ENCODE measurements at places on chromosomes 2 and 18.

- no peak for DNase-seq
Measured at GRCh38 chr2:58140508-58141072, 94.0 kb downstream of the VRK2 start.

- no peak for DNase-seq
Measured at GRCh38 chr18:62525608-62526007, 2.8 kb downstream of the ZCCHC2 start.

DNA sequence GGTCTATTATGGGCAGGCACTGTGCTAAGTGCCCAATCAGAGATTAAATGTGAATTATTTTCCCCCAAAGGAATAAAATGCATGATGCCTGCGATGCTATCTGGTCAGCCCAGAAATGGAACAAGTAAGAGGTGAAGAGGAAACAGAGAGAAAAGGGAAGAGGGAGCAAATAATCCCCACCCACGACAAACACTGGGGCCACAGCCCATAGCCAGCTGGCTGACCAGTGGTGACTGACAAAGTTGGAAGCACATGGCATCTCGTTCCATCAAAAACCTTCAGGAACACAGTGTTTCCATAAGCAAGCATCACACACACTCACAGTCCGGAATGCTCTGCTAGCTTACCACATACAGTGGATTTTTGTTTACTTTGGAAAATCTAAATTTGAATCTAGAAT, 21.1 kb upstream of the COX7A2L start:
- DNase-seq: no peak

GRCh38 chr2:2579814-2580213, 248.7 kb upstream of the MYT1L start:
- no peak for DNase-seq

GRCh38 chr18:24128700-24129099, 10.2 kb upstream of the CABYR start:
- no peak for DNase-seq

DNA sequence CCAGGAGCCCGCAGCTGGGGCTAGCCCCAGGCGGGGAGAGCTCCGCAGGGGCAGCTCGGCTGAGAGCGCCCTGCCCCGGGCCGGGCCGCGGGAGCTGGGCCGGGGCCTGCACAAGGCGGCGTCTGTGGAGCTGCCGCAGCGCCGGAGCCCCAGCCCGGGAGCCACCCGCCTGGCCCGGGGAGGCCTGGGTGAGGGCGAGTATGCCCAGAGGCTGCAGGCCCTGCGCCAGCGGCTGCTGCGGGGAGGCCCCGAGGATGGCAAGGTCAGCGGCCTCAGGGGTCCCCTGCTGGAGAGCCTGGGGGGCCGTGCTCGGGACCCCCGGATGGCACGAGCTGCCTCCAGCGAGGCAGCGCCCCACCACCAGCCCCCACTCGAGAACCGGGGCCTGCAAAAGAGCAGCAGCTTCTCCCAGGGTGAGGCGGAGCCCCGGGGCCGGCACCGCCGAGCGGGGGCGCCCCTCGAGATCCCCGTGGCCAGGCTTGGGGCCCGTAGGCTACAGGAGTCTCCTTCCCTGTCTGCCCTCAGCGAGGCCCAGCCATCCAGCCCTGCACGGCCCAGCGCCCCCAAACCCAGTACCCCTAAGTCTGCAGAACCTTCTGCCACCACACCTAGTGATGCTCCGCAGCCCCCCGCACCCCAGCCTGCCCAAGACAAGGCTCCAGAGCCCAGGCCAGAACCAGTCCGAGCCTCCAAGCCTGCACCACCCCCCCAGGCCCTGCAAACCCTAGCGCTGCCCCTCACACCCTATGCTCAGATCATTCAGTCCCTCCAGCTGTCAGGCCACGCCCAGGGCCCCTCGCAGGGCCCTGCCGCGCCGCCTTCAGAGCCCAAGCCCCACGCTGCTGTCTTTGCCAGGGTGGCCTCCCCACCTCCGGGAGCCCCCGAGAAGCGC, 15.0 kb upstream of the GMPPA start:
- no peak for DNase-seq

- no peak for DNase-seq
Measured at GRCh38 chr2:240256704-240257637, 116.5 kb upstream of the OTOS start.

- DNase-seq: no peak
Measured at GRCh38 chr2:943821-944220, 6.8 kb upstream of the SNTG2 start.

- DNase-seq: no peak
Measured at GRCh38 chr2:14125624-14126293, 506.8 kb upstream of the LRATD1 start.

DNA sequence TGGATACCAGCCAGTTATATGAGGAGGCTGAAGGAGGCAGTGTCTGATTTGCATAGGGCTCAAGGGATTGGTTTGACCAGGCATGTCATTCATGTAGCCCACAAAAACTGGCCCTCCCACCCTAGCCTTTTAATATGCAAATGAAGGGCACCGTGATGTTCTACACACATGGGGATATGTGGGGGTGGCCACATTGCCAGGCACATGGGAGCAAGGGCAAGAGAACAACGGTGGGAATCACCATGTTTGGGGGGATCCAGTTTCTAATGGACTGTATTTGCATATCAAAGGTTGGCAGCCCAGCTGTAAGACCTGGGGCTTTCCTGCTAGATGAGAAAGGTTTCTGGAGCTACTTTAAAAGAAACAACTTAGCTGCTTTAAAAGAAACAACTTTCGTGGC, 65.1 kb upstream of the SLC25A52 start:
- DNase-seq: no peak

DNA sequence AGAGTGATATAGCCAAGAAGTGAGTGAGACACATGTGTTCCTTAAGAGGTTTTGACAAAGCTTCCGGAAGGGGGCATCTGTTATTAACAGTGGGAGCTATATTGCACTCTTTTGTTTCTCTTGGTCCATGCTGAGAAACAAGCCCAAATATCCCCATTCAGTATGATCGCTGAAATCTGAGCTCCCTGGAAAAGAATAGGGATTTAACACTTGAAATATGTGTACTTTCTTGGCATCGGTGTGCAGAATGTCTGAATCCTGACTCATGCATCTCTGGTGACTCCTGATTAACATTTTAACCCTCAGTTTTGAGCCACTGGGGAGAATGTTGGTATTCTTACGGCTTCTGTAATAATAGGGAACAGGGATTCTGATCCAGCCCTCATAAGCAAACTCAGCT, 448.1 kb downstream of the TSN start:
- no peak for DNase-seq

GRCh38 chr2:221571025-221571550, 1.0 kb downstream of the EPHA4 start:
- no peak for DNase-seq

- no peak for DNase-seq
Measured at GRCh38 chr2:46972438-46972837, 56.8 kb upstream of the MCFD2 start.

DNA sequence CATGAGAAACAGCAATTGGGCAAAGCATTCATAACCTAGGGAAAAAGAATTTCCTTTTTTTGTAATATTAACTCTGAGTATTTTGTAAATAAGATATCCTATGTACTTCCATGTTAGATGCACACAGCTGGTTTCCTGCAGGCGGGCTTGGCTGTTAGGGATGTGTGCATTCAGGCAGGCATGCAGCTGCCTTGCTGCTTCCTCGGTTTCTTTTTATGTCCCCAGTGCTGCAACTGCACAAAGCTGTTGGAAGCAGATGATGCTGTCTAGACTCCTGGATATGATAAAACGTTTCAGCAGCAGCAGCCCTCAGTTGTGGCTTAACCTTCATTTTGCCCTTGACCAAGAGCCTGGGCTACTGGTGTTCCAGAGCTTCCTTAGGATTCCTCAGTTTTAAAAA, 89.4 kb upstream of the EML6 start:
- DNase-seq: no peak

DNA sequence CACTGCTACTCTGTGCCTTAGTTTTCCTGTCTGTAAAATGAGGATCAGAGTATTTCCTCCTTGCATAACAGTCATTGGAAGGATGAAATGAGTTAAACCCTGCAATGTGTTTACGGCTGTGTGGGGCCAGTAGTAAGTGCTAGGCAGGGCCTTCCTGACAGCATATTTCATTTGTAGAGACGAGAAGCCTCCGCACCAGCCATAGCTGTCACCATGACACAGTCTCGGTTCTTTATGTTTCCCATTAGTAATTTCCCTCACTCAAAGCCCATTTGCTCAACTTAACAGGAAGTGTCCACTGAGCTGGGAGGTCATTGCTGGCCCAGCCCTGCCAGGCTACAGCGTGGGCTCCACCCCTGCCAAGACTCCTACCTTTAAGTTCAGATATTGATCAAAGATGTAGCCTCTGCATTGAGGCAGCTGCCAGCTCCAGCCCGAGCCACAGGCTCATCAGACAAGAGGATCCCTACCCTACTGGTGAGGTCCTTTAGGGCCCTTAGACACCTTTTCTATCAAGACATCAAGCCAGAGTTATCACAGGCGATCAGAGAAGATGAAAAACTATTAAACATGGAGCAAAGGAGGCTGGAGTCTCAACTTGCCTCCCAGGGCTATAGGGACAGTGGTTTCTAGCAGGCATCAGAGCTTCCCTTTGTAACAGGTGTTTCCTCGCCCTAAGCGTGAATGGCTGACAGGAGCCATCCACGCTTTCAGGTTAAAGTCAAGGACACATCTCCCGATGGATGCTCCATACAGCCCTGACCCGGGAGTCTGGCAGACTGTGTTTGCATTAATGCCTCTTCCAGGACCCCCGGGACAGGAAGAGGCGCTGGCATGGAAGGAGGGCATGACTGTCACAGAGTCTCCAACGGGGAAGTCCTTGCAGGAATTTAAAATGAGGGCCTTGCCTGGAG, 251.7 kb downstream of the NDUFA10 start:
- DNase-seq: no peak

- no peak for DNase-seq
Measured at GRCh38 chr2:105329197-105329554, 359 bp downstream of the TGFBRAP1 start.

DNA sequence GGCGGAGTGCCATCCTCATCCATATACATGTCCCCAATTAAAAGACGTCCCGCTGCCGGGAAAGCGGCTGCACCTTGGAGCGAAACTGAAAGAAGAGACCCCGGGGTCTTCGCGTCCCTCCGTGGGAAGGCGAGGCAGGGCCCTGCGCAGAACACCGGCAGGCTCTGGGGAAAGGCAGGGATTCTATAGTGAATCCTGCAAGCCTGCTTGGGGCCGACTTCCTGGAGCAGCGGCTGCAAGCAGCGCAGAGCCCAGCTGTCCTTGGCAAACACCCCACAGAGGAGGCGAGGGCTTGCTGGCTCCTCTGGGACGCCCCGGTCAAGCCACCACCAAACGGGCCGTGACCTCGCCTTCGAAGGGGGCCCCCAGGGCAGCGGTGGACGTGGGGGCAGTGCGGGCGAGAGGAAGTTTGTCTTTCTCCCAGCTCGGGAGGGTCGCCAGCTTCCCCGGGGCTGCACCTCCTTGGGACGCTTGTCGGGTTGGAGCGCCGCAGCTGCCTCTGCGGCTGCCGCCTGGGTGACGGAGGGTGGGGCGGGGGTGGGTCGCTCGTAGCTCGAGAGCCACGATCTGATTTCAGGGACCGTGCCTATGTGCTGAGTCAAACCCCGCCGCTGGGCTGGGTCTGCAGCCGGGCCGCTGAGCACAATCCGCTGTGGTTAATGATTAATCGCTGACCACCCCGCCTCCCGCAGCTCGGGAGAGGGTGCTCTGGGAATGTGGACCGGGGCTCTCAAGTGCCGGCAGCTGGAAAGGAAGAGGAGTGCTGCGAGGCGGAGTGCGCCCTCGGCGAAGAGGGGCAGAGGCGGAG, 486 bp upstream of the GPR39 start:
- no peak for DNase-seq

DNA sequence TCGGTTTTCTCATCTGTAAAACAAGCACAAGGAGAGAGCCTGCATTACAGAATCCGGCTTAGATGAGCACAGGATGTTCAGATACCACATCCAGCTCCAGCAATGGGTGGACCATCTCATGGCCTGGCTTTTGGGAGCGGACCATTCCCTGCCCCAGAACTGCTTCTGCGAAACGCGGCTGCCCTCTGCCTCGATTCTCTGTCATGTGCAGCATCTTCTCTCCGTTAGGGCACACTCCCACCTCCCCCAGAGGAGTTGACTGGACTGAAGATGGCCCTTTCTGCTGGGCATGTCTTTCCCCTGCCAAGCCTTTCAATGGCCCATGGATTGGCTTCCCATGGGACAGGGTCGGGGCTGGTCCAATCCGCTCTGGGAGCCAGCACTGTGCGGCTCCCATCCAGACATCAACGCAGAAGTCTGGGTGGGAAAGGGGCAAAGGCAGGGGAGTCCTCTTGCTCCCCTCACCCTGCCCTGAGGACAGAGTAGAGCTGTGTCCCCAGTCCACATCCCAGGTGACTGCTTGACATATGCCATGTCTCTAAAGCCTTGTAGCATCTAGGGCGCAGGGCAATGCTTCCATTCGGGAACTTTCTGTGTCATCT, 14.3 kb upstream of the FAHD2A start:
- no peak for DNase-seq

DNA sequence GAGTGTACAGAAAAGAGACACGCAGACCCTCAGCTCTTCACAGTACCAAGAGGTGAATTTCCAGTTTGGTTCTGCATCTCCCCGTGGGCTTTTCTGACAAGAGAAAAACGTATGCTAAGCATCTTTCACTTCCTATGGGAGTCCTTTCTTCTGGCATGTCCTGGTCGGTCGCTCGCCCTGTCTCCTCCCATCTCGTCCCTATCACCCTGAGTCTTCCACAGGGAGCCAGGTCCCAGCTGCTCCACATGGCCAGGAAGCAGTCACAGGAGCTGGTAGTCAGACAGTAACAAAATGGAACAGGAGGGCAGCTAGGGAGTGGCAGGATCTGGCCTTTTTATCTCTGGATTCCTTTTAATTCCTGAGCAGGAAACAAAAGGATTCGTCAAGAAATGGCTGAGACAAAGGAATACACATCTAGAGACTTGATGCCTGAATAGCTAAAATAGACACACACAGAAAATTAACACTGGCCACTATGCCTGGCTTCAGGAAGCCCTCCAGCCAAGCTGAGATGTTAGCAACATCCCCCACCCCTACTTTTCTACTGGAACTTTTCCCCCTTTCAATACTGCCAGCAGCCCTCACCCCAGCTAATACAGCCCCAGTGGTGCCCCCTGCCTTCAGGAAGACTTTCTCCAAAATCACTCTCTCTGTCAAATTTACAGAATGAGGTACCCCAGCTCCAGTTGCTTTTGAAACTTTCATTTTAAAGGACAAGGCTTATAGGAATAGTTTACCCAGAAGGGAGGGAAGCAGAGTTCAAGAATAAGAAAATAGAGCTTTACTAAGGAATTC, 136.1 kb downstream of the DNER start:
- no peak for DNase-seq

GRCh38 chr2:205047273-205047839, 502.1 kb downstream of the PARD3B start:
- DNase-seq: no peak

GRCh38 chr18:75173125-75173432, 35.9 kb downstream of the PTGR3 start:
- DNase-seq: no peak
